Gastroesophageal sphincter (tissue), 4 donors: ENCODE measurements at places on chromosomes 1 and 21. TPM values are rescaled to one million over a fixed set of nuclear protein-coding genes. Genes with fewer than 3 reads are reported as not detected.

Gene CATSPER4
- not detected for total RNA-seq

Gene GPR61
- not detected for total RNA-seq

Gene ZYG11B
- total RNA-seq = 58.5 TPM

Gene PROK1
- not detected for total RNA-seq

Gene BMP8A
- total RNA-seq = 0.94 TPM

Gene PSMD4
- 166 TPM for total RNA-seq

Gene GLIS1
- not detected for total RNA-seq

Gene C1orf56
- 8.4 TPM for total RNA-seq

Gene MAP3K21
- total RNA-seq = 0.67 TPM

Gene HPDL
- not detected for total RNA-seq

Gene ZMYND12
- total RNA-seq = not detected

Gene CD164L2
- not detected for total RNA-seq

Gene FNDC7
- total RNA-seq = not detected

Gene ANXA9
- total RNA-seq = not detected

Gene GORAB
- 5.9 TPM for total RNA-seq

Gene TFAP2E
- 0.27 TPM for total RNA-seq

Gene OVAAL
- total RNA-seq = not detected

Gene ADAMTS4
- total RNA-seq = 5.1 TPM

Gene SARS1
- 154 TPM for total RNA-seq

Gene ALG6
- total RNA-seq = 5.2 TPM

Gene DHX9
- total RNA-seq = 79.5 TPM

Gene COQ8A
- 94.0 TPM for total RNA-seq

Gene MAP1LC3C
- 4.4 TPM for total RNA-seq

Gene WDR64
- not detected for total RNA-seq

Gene ILDR2
- total RNA-seq = 9.2 TPM

Gene CFAP74
- total RNA-seq = 0.12 TPM

Gene KIF21B
- total RNA-seq = 1.6 TPM

Gene PRELP
- 63.9 TPM for total RNA-seq

Gene CFAP45
- 0.81 TPM for total RNA-seq

Gene HFM1
- 3.2 TPM for total RNA-seq

Gene ZNF678
- 10.0 TPM for total RNA-seq

Gene ALX3
- total RNA-seq = not detected

Gene FNBP1L
- 6.1 TPM for total RNA-seq

Gene ATP1A4
- 0.47 TPM for total RNA-seq

Gene IL24
- not detected for total RNA-seq

Gene SLC37A1
- 4.4 TPM for total RNA-seq

Gene MYOG
- not detected for total RNA-seq

Gene CYP4Z1
- total RNA-seq = 1.2 TPM

Gene RPTN
- not detected for total RNA-seq

Gene RIPPLY3
- total RNA-seq = not detected

Gene IQGAP3
- not detected for total RNA-seq

Gene KLF17
- 1.3 TPM for total RNA-seq

Gene S100B
- 27.7 TPM for total RNA-seq

Gene PTPN22
- total RNA-seq = 0.27 TPM

Gene KCNJ6
- total RNA-seq = 0.40 TPM

Gene RSPH1
- total RNA-seq = 1.9 TPM

Gene AGMAT
- not detected for total RNA-seq

Gene TAGLN2
- total RNA-seq = 226 TPM

Gene CFHR1
- total RNA-seq = not detected

Gene FOXO6
- total RNA-seq = 2.2 TPM
